H4 (cell line): ENCODE measurements at places on chromosomes 7 and 10.
A peak's percentile ranks its signal among the peaks of the same experiment; 100 is the strongest.

- DNase-seq = no peak
Measured at GRCh38 chr7:130397758-130398073, 17.4 kb downstream of the CPA1 start.

GRCh38 chr10:11742009-11742778 lies at the start of gene ECHDC3:
Gene ECHDC3 (plus strand): TSS chr10:11742382. CDS start chr10:11742577, 195 bp downstream.
- no peak for DNase-seq

DNA sequence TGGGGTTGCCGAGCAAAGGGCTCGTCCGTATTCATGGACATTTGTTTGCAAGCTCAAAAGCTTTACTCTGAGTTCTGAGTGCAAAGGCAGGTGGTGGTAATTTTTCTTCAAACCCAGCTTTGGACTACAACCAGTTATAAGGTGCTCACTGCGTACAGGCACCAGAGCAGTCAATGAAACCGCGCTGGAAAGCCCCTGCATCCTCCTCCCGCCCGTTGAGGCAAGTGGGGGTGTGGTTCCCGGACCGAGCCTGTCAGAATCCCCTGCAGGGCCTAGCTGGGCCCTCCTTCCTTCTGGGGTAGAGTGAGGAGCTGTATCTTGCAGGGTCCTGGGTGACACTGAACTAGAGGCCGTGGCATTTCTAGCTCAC lies 22.3 kb downstream of the AMZ1 start:
- DNase-seq = no peak

GRCh38 chr7:134709197-134709596 lies 62.5 kb downstream of the BPGM start:
- DNase-seq = no peak

DNA sequence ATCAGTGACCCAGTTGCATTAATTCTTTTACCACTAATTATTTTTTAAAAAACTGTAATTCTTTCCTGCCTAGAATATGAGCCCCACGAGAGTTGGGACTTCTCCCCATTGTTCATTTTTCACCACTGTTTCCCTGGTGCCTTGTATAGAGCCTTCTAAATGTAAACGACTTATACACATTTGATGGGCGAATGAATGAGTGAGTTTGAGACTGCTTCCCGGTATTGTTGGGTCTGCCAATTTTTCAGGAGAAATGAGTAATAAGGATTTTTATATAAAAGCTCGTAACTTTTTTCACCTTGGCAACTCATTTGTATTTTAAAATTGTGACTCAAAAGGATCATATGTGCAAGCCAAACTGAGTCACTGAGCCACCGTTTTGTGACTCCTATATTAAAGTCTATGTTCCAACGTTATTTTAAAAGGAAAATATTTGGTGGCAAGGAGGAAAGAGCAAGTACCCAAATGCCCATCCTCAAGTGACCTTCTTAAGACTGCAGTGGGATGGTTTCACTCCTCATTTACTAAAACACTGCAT lies 621.3 kb downstream of the KCNMA1 start:
- DNase-seq = no peak

DNA sequence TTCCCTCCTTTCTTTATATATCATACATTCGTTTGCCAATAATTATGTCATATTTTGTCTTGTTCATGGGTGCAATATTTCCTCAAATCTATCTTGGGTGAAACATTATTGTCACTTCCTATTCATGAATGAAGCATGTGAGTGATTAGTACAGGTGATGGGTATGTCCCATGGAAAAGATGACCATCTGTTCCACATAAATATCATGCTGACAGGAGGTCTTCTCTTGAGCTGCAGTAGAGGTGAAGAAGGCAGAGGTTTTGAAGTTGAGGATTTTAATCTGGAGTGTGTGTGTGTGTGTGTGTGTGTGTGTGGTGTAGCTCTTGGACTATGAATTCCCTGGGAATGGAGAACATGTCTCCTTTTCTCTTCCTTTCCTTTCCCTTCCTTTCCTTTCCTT lies 350.5 kb upstream of the CHRM2 start:
- no peak for DNase-seq

DNA sequence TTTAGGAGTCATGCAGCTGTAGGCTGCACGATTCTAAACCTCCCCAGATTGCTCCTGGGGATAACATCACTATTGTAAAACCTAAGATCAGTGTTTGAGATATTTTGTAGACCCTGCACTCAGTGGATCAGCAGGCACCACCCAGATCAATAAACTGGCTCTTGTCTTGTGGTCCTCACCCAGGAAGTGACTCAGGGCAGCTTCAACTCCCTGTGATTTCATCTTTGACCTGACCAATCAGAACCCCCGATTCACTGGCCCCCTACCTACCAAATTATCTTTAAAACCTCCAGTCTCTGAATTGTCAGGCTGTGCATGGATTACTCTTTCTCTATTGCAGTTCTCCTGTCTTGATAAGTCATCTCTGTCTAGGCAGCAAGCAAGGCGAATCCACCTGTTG lies 25.7 kb downstream of the ARL5B start:
- no peak for DNase-seq

GRCh38 chr10:132858121-132859081 lies 72.5 kb upstream of the NKX6-2 start:
- DNase-seq = no peak

DNA sequence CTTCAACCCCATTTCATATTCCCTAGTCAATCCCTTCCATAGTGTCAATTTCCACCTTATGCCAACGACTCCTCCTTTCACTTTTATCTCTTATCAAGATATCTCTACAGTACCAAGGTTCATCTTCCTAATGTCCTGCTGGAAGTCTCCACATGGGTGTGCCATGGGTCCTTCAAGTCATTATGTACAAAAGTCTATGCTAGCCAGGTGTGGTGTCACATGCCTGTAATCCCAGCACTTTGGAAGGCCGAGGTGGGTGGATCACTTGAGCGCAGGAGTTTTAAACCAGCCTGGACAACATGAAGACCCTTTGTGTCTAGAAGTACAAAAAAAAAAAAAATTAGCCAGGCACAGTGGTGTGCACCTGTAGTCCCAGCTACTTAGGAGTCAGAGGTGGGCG lies 47.6 kb downstream of the PRTFDC1 start:
- no peak for DNase-seq

GRCh38 chr7:104252409-104253134 lies 44.8 kb upstream of the ORC5 start:
- no peak for DNase-seq

GRCh38 chr7:121807078-121807477 lies 65.9 kb upstream of the PTPRZ1 start:
- DNase-seq = no peak

DNA sequence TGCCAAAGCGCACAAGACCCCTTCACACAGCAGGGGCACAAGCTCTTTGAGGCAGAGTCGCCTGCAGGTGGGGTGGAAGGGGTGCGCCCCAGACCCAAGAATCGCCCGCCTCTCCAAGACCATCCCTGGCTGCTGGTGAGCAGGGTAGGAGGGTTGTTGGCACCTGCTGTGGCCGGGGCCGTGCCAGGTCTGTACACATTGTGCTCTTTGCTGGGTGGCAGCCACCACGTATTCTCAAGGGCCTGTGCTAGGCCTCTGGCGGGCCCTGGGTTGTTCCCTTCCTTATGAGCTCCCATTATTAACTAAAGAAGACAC lies 84.4 kb downstream of the LHPP start:
- no peak for DNase-seq

DNA sequence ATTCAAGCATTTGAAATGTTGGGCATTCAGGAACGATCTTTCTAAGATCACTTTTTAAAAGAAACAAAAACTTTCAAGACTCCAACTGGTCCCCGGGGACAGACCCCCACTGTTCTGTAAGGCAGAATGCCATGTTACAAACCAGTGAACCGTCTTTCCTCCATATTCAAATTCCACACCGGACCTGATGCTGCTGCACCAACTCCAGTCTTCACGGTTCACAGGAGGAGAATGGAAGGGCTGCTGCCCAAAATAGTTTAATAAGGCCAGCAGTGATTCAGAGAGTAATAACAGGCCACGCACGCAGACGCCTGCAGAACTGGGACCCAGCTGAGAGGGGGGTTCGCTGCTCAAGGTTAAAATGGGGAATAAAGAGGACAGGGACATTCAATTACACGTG lies 47.2 kb downstream of the OSBPL3 start:
- DNase-seq = no peak

DNA sequence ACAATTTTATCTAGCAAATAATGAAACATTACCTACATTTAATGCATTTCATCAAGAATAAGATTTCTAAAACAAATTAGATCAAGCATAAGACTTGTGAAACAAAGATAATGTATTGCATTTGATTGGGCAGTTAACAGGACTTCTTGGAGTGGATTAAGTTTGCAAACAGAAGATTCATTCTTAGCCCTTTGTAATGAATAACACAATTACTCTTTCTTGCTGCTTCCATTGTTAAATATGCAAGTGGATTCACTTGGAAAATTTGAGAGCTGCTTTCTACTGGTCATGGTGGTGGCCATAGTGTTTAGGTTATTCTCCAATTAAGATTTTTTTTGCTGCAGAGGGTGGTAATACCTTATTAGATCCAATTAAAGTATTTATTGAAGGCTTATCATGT lies 6.0 kb downstream of the PPP1R9A start:
- no peak for DNase-seq

- DNase-seq = no peak
Measured at GRCh38 chr7:101519324-101520023, 109.6 kb downstream of the MYL10 start.

GRCh38 chr7:155053002-155053401 lies 17.1 kb upstream of the HTR5A start:
- peak; percentile 25 for DNase-seq

DNA sequence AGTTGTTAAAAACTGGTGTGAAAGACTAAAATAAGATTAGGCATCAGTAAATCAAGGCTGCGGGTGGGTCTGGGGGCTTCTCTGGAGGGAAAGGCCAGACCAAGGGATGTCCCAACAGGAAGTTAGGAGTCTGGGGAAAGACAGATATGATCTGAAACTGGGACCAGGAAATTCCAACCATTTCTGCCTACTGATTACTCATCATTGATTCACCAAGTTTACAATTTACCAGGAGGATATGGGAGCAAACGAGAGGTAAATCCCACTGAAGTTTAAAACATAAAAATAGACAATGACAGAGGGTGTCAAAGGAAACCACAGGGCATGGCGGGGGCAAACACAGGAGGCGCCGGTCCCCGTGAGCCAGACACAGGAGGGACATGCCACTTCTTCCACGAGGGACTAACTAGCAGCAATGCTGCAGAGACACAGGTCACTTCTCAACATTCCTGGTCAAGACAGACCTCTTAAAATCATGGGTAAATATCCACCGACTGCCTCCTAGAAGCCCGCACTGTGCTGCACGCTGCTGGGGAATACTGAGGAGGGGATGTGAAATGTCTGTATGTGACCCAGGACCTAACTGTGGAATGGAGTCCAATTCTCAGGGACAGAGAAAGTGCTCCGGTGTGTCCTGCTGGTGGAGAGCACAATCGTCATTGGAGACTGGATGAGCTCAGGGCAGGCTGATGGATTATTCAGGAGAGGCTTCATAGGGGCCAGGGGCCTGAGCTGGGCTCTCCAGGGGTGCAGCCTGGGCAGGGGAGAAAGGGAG lies 153.4 kb upstream of the KLF14 start:
- no peak for DNase-seq

- DNase-seq = no peak
Measured at GRCh38 chr7:40204581-40204980, 69.8 kb downstream of the SUGCT start.

DNA sequence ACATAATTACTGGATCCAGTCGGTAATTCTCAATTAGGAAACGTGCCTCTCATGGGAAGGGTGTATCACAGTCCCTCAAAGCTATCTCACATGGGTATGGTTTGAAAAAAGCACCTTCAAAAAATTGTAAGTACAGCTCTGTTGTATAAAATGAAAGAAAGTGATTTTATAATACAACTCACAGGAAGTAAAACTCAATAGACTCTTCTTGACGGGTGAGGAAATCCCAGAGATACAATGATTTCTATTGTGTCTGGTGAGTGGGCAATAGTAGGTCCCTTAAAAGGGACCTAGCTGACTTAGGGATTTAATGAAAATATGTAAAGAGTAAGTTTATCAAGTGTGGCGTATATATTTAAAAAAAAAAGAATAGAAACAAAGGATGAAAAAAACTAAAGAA lies 27.0 kb downstream of the TASOR2 start:
- no peak for DNase-seq

GRCh38 chr10:127157089-127157488 lies 39.3 kb downstream of the INSYN2A start:
- no peak for DNase-seq

DNA sequence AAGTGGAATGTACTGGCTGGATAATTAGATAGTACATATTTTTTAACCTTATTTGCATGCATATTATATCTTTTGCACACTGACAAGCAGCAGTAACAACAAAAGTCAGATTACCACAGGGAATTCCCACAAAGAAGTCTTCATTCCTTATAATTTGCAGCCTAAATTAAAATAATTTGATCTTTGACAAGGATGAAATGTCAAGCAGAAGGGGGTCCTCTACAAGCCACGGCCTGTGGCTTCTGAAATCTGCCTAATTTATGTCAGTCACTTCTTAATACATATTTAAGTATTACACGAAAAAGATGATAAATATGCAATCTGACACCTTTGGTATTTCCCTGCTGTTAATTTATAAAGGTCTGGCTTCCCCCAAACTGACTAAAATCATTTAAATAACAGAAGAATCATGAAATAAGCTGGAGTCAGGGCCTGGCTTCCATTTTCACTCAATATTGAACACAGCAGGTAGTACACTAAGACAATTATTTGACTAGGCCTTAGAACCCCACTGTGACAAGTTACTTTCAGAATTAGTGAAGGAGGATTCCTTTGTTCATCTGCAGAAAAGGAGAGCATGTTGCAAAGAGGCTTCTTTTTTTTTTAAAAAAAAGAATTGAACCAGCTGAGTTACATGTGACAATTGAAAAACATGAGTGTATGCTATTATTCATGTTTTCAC lies 351.1 kb upstream of the ETV1 start:
- no peak for DNase-seq

GRCh38 chr10:88805361-88805760 lies 2.8 kb downstream of the LIPM start:
- DNase-seq = no peak

- no peak for DNase-seq
Measured at GRCh38 chr10:70597856-70598815, 4.4 kb downstream of the PRF1 start.

DNA sequence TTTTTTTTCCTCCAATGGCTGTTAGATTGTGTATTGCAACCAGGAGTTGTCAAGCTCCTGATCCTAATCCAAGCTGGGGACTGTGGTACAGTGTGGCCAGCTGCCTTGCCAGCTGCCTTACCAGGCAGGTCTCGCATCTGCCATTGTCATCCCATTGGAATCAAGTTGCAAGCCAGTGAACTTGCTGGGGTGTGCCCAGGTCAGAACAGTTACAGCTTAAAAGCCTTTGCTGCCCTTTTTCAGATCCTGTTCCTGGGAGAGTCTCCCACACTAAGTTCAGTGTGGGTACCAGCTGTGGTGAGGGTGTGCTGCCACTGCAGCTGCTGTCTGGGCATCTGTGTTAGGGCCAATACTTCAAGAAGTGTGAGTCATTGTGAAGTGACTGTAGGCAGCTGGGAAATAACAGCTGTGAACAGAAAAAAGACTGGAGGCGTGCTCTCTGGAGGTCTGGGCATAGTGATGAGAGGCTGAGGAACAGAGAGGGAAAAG lies 72.8 kb downstream of the CCNY start:
- DNase-seq = peak; percentile 92
